T-helper 2 cell treated with Interferon-gamma antibody and Interleukin-4, amounts not matched to agents 5 μg/mL and 100 μg/mL, for 36 hours (primary cell): ENCODE measurements at places on chromosomes 2 and 18.

- no peak for DNase-seq
These were observed 165.8 kb upstream of the TCF4 start for GRCh38 chr18:55753643-55754263.

DNA sequence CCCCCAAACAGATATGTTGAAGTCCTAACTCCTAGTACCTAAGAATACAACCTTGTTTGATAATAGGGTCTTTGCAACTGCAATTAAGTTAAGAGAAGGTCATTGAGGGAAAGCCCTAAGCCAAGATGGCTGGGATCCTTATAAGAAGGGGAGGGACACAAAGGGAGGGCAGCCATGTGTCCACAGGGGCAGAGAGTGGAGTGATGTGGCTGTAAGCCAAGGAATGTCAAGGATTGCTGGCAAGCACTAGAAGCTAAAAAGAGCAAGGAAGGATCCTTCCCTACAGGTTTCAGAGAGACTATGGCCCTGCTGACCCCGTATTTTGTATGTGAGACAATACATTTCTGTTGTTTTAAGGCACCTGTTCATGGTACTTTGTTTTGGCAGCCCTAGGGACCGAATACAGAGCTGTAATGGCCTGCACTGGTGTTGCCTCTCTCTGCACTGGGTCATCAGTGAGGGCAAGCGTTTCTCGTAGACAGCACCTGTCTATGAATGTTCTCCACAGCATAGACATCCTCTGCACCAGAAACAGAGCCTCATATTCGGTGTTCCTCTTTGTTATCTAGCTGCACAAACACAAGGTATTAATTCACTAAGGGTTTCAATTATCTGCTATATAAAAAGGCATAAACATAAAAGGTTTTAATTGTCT, 75.4 kb upstream of the AQP4 start:
- no peak for DNase-seq

GRCh38 chr2:239695106-239695727, 294.4 kb upstream of the HDAC4 start:
- no peak for DNase-seq

- DNase-seq = no peak
These were observed 46.0 kb upstream of the FAM110C start for GRCh38 chr2:92326-92725.

- no peak for DNase-seq
These were observed 26.1 kb upstream of the ROCK2 start for GRCh38 chr2:11370377-11371091.

GRCh38 chr2:68764806-68765311, 30.2 kb downstream of the ARHGAP25 start:
- no peak for DNase-seq
